ENCODE measurements at places on chromosomes 1 and 21. TPM values are rescaled to one million over a fixed set of nuclear protein-coding genes. Genes with fewer than 3 reads are reported as not detected.

GRCh38 chr1:201021630-201022492 lies 1.7 kb downstream of the KIF21B start:
- DNase-seq, result no peak

DNA sequence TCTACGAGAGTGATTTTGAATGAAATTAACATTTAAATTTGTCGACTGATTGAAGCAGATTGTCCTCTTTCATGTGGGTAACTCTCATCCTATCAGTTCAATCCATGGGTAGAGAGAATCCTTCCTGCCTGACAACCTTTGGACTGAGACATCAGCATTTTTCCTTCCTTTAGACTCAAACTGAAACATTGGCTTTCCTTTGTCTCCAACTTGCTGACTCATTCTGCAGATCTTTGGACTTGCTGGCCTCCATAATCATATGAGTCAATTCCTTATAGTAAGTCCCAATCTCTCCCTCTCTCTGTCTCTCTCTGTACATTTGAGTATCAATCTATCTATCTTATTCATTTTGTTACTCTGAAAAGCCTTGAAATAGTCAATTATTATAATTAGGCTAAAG lies 416.7 kb downstream of the LRRIQ3 start:
- no peak for DNase-seq

The TMEM81 gene
- total RNA-seq, result 1.7 TPM

The NTNG1 gene
- total RNA-seq, result not detected

The SELL gene
- total RNA-seq, result 4.0 TPM

All from cardiac septum (tissue), 1 donor.